ENCODE measurements at places on chromosomes 2 and 18. TPM values are rescaled to one million over a fixed set of nuclear protein-coding genes. Genes with fewer than 3 reads are reported as not detected.

Gene MXD1
- total RNA-seq = 29.5 TPM

Gene HSBP1L1
- 9.8 TPM for total RNA-seq

Gene MYL1
- total RNA-seq = 926 TPM

Gene LAPTM4A
- 206 TPM for total RNA-seq

Gene HOXD13
- not detected for total RNA-seq

Gene ZAP70
- total RNA-seq = 1.4 TPM

Gene HOXD12
- not detected for total RNA-seq

Gene LINC00305
- total RNA-seq = not detected

Gene AGXT
- total RNA-seq = 0.10 TPM

Gene KLHL30
- 3.3 TPM for total RNA-seq

Gene MOGAT1
- 2.5 TPM for total RNA-seq

Gene CCDC150
- total RNA-seq = 6.3 TPM

Gene VSNL1
- 21.9 TPM for total RNA-seq

Gene MYL12A
- total RNA-seq = 401 TPM

Gene INHBB
- 7.1 TPM for total RNA-seq

Gene CGREF1
- 6.7 TPM for total RNA-seq

Gene INPP5D
- 7.6 TPM for total RNA-seq

Gene DARS1
- 64.9 TPM for total RNA-seq

Gene CCDC74A
- total RNA-seq = 7.0 TPM

Gene SIGLEC15
- not detected for total RNA-seq

Gene NXPH2
- 1.9 TPM for total RNA-seq

Gene SRBD1
- total RNA-seq = 21.6 TPM

Gene TTN
- total RNA-seq = 385 TPM

Gene CHPF
- total RNA-seq = 35.9 TPM

Gene TRIM43B
- not detected for total RNA-seq

Gene TCF23
- total RNA-seq = 0.20 TPM

Gene GPR55
- total RNA-seq = not detected

Gene SCYGR4
- total RNA-seq = 0.89 TPM

Gene CD8B2
- total RNA-seq = 0.10 TPM

Gene KLF11
- 16.1 TPM for total RNA-seq

Gene DLX2
- total RNA-seq = 0.99 TPM

Measured in skin of body (tissue), 3 donors.